ENCODE measurements at places on chromosomes 11 and 22.

GRCh38 chr22:23925020-23925606 lies 30.9 kb downstream of the MIF start:
- no peak for DNase-seq

DNA sequence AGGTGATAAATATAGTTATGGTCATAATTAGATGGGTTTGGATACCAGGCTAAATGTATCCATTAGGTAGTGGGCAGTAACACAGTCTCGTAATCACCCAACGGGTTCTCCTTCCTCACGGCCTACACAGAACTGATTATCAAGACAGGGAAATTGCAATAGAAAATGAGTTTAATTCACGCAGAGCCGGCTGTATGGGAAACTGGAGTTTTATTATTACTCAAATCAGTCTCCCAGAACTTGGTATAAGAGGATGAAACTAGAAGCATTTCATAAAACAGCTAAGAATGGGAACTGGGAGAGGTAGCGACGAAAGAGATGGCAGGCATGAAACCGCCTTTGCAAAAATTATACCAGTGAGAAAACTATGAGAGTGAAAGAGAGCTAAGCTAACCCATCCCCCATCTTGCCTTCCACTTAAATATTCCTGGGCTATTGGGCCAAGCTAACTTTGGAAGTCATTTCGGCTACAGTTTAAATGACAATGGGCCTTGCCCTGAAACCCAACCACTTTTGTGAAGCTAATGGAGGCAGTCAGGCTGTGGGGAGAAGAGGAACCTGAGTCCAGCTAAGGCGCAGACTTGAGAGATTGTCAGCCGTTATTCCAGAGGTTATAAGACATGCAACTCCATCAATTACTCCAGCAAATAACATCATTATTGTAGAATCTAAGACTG lies 29.6 kb downstream of the CTSC start:
- no peak for DNase-seq

- DNase-seq, result no peak
These were observed 24.0 kb downstream of the ABTB2 start for GRCh38 chr11:34333787-34334186.

DNA sequence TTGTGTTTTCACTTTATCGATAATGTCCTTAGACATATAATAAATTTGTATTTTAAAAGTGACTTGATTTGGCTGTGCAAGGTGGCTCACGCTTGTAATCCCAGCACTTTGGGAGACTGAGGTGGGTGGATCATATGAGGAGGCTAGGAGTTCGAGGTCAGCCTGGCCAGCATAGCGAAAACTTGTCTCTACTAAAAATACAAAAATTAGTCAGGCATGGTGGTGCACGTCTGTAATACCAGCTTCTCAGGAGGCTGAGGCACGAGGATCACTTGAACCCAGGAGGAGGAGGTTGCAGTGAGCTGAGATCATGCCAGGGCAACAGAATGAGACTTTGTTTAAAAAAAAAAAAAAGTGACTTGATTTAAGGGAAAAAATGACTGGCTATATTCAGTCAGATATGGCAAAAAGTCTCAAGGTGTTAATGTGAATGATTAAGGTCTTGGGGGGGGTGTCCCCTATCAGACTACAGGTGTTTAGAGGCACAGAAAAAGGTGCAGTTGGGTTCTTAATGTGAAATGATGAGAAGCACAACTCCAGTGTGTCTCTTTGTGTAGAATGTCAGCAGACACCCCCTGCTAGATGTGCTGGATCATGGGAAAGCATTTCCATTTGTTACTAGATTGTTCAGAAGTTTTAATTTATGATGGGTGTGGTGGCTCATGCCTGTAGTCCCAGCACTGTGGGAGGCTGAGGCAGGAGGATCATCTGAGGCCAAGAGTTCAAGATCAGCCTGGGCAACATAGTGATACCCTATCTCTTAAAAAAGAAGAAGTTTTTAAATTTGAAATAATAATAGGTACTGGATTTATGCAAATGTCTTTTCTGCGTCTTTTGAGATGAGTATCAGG lies 17.0 kb downstream of the NEAT1 start:
- no peak for DNase-seq

DNA sequence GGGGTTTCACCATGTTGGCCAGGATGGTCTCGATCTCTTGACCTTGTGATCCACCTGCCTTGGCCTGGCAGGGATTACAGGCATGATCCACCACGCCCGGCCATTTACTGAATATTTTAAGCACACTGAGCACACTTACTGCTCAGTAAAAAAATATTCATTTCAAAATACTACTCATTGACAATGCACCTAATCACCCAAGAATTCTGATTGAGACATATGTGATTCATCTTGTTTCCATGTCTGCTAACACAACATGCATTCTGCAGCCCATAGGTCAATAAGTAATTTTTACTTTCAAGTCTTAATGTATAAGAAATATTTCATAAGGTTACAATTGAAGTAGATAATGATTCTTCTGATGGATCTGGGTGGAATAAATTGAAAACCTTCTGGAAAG lies 4.2 kb upstream of the OR52J3 start:
- no peak for DNase-seq

GRCh38 chr22:35452351-35452781 lies 52.4 kb downstream of the MCM5 start:
- no peak for DNase-seq

- DNase-seq, result no peak
These were observed 2.8 kb downstream of the PISD start for GRCh38 chr22:31659246-31659645.

GRCh38 chr11:8717544-8717875 lies 34.9 kb downstream of the RPL27A start:
- no peak for DNase-seq

- no peak for DNase-seq
These were observed 15.5 kb upstream of the TAB1 start for GRCh38 chr22:39383841-39384625.

GRCh38 chr11:69307421-69307820 lies 13.5 kb downstream of the MYEOV start:
- no peak for DNase-seq

DNA sequence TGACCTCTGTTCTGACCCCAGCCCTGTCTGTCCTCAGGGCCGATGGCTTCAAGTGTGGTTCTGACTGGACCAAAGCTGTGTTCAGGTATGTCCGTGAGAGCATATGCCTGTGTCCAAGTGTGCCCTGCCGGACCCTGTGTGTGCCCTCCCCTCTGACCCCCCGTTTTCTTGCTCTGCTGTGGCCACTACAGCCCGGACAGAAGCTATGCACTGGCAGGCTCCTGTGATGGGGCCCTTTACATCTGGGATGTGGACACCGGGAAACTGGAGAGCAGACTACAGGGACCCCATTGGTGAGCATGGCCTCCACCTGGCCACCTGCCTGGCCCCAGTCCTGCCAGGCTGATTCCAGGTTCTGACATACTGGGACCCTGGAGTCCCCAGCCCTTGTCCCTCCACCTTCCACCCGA lies 14.5 kb downstream of the ATG16L2 start:
- no peak for DNase-seq

DNA sequence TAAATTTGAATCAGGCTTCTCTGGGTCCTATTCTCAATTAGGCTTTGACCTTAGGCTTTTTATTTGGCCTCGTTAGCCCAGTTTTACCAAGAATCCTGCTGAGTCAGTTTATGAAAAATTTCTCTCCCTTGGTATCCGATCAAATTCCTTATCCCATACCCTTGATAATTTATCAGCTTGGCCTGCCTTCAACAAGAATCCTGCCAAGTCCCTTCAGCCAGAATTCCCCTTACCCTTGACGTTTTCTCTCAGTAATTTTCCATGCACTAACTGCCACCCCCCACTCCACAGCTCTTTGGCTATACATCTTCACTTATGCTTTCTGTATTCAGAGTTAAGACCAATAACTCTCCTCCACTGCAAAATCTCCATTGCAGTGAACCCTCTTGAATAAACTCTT lies 811.0 kb upstream of the CCDC90B start:
- DNase-seq, result no peak

- DNase-seq, result no peak
These were observed 370.6 kb upstream of the MPPED2 start for GRCh38 chr11:30956751-30957150.

DNA sequence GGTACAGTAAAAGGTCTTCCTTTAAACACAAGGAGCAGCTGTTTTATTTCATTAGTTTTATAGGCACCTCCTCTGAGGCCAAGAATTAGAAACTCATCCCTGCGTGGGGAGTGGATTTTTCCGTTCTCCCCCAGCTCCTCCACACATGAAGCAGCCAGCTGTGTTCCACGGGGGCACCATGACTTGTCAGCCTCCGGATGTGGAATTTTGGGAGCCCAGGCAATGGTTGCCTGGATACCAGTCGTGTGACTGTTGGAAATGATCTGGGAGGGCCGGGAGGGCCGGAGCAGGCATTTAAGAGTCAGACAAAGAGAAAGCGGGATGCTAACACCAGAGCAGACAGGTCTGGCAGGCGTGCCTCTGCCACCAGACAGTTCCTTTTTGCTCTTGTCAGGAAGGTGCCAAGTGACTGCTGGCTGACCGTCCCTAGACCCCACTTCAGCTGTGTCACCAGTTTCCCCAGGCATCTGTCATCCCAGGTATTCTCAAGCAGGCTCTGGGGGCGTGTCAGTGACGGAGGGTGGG lies 15.9 kb upstream of the CDC42EP2 start:
- no peak for DNase-seq

DNA sequence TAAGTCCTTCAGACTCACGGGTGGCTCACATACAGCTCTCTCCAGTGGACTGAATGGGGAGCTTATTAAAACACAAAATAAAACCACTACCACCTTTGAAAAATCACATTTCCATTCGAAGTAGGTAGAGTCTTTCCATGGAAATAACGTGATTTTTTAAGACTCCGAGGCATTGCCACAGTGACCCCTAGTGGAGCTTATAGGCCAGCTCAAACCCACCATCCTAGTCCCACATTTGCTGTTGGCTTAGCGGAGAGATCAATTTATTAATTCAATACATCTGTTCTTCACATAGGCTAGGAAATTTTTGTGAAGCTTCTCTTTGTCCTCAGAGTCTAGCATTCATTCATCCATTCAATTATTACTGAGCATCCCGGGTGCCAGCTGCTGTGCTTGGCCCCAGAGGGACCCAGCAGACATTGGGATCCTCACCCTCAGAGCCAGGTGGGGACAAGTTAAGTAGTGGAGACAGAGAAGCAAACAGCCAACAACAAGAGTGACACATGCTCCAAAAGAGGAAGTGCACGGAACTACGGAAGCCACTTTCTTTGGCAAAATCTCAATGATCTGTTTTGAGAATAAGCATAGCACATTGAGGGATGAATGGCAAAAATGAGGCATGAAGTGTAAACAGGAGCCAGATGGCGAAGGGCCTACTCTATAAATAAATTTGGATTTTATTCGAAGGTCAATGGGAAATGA lies 10.2 kb upstream of the P4HA3 start:
- DNase-seq, result peak; percentile 40

DNA sequence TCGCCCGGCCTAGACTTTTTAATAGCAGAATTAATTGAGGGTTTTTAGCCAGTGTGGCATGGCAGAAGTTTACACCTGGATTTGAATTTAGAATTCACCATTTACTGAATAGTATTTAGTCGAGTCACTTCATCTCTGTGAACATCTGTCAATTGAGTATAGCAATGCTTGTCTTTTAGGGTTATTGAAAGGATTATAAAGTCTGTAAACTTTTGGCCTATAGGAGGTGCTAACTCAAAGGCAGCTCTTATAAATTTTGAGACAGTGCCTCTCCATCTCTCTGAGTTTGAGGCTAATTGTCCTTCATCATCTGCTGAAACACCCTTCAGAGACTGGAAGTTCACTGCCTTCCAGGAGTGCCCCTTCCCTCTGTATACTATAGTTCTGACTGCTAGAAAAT lies 205.0 kb downstream of the NELL1 start:
- no peak for DNase-seq

DNA sequence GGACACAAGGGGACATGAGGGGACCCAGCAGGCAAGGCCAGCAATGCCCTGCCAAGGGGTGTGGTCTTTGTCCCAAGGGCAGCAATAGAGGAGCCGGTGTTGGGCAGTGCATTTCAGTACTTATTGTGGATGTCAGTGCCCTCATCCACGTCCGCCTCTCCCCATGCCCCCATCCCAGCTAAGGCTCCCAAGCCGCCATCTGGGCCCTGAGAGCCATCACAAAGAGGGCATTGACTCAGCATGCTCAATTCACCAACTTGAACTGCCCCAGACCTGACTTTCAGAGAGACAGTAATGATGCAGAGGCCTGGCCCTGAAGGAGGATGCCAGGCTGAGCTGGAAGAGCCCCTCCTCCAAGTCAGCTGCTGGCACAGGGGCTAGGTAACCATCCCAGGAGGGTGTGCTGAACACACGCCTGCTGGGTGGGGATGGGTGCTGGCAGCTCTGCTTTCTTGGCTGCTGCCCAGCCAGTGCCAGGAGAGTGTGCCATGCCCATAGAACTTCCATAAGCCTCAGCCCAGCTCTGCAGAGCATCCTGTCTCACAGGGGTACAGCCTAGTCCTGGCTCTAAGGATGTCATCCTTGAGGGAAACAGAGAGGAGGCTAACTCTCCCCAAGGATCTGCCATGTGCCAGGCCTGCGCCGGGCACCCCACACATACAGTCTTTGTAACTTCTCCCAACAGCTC lies 46.5 kb downstream of the PDE2A start:
- no peak for DNase-seq

DNA sequence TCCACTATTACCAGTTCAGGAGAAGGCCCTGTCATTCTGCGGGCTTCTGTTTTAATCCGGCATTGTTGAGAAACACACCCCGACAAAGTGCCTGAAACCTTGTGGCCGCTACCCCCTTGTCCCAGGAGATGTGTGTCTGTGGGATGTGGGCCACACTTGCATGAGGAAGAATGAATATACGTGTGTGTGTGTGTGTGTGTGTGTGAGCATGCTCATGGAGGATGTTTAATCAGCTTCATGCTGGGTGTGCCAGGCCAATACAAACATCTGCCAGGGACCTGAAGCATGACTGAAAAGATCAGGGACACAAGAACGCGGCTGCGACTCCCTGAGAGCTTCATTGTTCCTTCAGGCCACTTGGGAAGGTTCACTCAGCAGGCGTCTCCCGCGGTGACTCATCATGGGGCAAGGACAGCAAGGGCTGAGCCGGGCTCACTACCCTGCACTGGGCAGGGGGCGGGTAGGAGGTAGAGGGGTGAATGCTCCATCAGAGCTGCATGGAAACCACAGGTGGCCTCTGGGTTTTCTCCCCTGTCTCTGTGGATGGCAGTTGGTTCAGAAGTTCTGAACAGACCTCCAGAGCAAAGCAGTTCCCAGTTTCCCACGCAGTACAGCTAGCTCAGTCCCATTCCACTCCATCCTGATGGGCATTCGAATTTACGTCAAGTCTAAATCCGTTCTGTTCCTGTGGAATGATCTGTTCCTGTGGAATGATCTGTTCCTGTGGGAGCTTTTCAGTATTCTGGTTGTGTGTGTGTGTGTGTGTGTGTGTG lies 7.0 kb upstream of the MALAT1 start:
- DNase-seq, result no peak

Measured in activated T-cell treated with anti-CD3 and anti-CD28 coated beads, Interleukin-2, amount 50 U/mL, for 48 hours (primary cell).